Progenitor cell of endocrine pancreas (in vitro differentiated cells): ENCODE measurements at places on chromosomes 5 and 9. TPM values are rescaled to one million over a fixed set of nuclear protein-coding genes. Genes with fewer than 3 reads are reported as not detected.

CAMK2A gene
- not detected in 2 replicates for total RNA-seq

CLIC3 gene
- total RNA-seq, result 0.64 TPM in 1 of 2 replicates, not detected in the other

RNF38 gene
- 64.7 and 68.3 TPM in 2 replicates for total RNA-seq

WDR38 gene
- not detected in 2 replicates for total RNA-seq

RIC1 gene
- total RNA-seq, result 24.2 and 25.1 TPM in 2 replicates

NPR3 gene
- total RNA-seq, result 0.89 and 1.0 TPM in 2 replicates

PCDHGA4 gene
- 0.96 and 1.2 TPM in 2 replicates for total RNA-seq

AFAP1L1 gene
- total RNA-seq, result 0.69 and 0.78 TPM in 2 replicates
